ENCODE measurements at places on chromosomes 1 and 21.

- peak; percentile 92 for DNase-seq
Observed at GRCh38 chr1:39098546-39099250, 72.5 kb downstream of the NDUFS5 start.

- DNase-seq, result no peak
Observed at GRCh38 chr1:6392809-6393399, 663 bp downstream of the ACOT7 start.

DNA sequence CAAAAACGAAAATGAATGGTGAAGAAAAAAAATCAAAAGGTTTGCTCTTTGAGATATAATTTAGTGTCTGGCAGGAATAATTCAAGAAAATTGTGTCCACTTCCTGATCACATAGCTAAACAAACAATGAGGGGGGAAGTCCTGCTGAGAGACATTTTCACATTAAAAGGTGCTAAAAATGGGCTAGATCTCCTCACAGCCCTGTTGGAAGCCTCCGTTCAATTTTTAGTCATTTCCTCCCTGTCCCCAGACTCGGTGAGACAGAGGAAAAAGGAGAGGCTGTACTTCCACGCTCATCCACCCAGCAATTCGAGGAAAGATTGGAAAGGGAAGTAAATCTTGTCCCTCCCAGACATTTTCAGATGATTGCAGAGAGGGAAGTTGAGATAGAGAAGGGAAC is 103.7 kb downstream of the BARHL2 start:
- DNase-seq, result no peak

- no peak for DNase-seq
Observed at GRCh38 chr1:154571964-154572288, 4.3 kb downstream of the CHRNB2 start.

- no peak for DNase-seq
Observed at GRCh38 chr1:16006552-16007485, 2.8 kb downstream of the SRARP start.

GRCh38 chr1:995665-996633 is 3.9 kb downstream of the HES4 start:
- no peak for DNase-seq

- no peak for DNase-seq
Observed at GRCh38 chr1:213492161-213493041, 441.4 kb downstream of the RPS6KC1 start.

GRCh38 chr1:61921435-61921834 is 179.2 kb downstream of the PATJ start:
- DNase-seq, result no peak

- no peak for DNase-seq
Observed at GRCh38 chr1:154735061-154735803, 127.2 kb upstream of the ADAR start.

DNA sequence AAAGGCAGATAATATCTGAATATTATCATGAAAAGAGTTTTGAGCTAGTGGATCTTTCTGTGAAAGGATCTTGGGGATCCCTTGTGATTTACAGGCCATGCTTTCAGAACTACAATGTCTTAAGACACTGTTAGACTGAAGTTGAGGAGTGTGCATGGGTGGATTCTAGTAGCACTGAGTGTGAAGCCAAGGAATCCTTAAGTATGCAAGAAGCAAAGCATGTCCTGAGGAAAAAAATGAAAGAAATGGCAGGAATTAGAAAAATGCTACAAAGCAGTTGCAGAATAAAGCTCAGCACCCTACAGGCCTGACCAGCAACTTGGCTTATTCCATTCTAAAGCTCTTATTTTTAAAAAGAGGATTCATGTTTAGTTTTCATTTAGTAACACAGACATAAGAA is 11.9 kb downstream of the STX6 start:
- no peak for DNase-seq

DNA sequence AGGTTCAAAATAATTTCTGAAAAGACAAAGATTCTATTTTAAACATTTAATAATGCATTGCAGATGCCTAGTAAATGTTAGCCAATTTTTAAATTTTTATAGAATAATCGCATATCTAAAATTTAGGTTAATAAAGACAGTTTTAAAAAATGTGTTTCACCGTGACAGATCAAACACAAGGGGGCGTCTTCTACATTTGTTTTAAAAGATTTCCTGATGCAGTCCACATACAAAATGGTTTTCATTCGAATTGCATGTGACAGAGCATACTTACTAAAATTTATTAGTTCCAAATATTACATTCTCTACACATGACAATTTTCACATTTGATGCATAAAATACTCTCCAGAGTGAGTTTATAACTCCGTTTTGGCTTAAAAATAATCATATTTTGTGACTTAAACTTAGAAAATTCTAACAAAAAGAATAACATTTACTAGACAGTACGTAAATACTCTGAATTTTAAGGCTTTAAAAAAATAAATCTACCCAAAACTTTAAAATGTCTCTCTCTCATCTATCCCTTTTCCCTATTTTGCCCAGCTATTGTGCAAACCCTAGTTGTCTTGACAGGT is 75.5 kb downstream of the ADAMTS1 start:
- peak; percentile 24 for DNase-seq

GRCh38 chr1:47838562-47839432 is 158.4 kb downstream of the TRABD2B start:
- DNase-seq, result no peak

GRCh38 chr1:67532452-67533216 is 102.4 kb upstream of the SERBP1 start:
- peak; percentile 74 for DNase-seq

DNA sequence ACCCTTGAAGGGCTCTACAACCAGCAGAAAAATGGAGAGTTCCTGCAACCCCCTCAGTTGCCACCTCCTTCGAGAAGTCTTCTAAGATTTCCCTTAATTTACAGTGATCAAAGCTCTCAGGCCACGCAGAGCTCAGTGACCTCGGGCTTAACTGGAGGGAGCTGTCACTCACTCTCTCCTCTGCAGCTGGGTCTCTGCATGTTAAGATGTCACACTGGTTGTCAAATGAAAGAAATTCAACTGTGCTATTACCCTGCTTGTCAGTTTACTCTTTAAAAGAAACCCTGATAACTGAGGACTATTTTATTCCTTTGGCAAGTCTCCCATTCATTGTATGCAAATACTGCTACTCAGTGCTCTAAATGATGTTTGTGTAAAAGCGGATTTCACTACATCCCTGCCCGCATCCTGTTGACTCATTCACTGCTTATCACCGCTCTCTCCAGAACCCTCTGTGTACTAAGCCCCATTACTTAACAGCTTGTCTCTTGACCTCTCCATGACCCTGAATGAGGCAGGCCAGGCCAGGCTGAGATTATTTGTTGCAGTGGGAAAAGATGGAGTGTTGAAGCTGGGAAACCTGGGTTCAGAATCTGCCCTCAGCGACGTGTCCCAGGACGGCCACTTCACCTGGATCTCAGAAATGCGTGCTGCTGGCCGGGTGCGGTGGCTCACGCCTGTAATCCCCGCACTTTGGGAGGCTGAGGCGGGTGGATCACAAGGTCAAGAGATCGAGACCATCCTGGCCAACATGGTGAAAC is 13.7 kb downstream of the DHRS3 start:
- peak; percentile 34 for DNase-seq

GRCh38 chr1:221575605-221576004 is 166.3 kb downstream of the DUSP10 start:
- no peak for DNase-seq

- no peak for DNase-seq
Observed at GRCh38 chr1:228403231-228403631, 3.4 kb downstream of the TRIM11 start.

DNA sequence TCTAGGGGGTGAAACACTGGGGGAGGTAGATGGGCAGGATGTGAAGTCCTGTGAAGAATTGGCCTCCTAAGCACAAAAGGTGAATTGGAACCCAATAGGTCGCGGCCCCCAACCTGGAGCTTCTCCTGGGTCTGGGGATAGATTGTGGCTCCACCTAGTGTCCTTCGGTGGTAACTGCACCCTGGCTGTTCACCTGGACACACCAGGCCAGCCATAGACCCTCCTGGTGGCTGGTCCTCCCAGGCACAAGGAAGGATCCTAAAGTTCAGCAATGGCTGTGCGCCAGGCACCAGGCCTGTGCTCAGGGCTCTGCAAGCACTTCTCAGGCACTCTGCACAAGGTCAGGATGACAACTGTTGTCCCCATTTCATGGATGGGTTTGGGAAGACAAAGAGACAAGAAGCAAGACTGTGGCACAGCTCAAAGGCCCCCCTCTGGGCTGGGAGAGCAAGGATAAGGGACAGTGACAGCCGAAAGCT is 13.5 kb downstream of the ESPN start:
- peak; percentile 63 for DNase-seq

- DNase-seq, result peak; percentile 70
Observed at GRCh38 chr1:28877132-28877781, 37.1 kb upstream of the EPB41 start.

GRCh38 chr1:74395571-74395970 is 116.8 kb downstream of the LRRC53 start:
- no peak for DNase-seq

GRCh38 chr1:17233675-17234320 is 15.1 kb upstream of the PADI3 start:
- no peak for DNase-seq

DNA sequence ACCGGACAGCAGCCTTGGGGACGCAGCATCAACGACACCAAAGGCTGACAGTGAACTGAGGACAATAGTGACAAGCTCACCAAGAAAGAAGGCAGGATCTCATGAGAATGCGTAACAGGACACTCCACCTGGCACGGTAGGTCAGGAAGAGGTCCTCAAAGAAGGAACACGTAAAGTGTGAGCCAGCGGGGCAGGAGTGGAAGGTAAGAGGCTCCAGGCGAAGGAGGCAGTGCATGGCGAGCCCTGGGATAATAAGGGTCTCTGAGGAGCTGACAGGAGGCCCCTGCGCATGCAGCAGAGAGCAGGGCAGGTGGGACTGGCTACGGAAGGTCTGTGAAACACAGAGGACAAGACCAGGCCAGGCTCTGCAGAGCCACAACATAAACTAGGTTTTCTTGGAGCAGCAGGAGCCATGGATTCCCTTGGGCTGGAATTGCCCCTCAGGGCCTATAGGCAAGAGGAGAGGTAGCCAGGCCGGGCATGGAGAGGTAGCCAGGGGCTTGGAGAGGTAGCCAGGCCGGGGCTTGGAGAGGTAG is 8.2 kb downstream of the LSS start:
- DNase-seq, result no peak

DNA sequence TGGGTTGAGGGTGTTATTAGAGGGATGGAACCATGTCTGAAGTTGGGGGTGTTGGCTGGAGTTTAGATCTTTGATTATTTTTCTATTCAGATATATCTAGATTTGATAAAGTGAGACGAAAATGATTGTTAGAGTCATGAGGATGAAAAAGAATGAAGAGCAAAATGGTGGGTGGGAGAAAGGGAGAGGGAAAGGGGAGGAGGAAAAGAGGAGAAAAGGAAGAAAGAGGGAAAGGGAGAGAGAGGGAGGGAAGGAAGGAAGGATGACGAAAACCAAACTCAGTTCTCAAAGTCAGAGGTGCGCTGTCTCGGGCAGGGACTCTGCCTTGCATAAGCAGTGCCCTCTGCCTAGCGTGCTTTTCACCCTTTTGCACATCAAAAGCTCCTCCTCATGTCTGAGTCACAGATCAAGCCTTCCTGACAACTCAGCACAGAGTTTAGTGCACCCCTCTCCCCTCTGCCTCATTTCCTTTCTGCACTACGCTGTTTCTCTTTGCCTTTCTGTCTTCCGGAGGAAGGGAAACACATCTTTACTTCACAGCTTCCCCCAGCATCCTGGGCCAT is 225.8 kb upstream of the PROX1 start:
- DNase-seq, result no peak

- no peak for DNase-seq
Observed at GRCh38 chr1:218273762-218274479, 11.2 kb upstream of the RRP15 start.

- DNase-seq, result no peak
Observed at GRCh38 chr1:153487707-153488106, 27.3 kb upstream of the S100A7 start.

- no peak for DNase-seq
Observed at GRCh38 chr1:174652569-174653280, 205.0 kb downstream of the GPR52 start.

GRCh38 chr1:21707891-21708290 is 38.7 kb upstream of the RAP1GAP start:
- DNase-seq, result no peak

DNA sequence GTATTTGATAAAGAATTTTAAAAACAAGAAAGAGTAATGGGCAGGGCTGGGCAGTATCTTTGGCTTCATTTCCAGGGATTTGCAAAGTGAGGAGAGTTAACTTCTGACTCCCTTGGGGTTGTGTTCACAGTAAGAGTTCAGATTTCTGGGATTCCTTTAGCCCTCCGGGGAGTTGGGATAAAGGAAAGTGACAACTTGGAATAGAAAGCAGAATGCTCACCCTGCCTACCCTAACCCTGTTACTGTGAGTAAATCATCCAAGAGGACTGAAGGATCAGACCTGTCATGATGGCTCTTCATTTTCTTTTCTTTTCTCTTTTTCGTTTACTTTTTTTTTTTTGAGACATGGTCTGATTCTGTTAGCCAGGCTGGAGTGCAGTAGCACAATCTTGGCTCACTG is 76.1 kb downstream of the CACHD1 start:
- no peak for DNase-seq

DNA sequence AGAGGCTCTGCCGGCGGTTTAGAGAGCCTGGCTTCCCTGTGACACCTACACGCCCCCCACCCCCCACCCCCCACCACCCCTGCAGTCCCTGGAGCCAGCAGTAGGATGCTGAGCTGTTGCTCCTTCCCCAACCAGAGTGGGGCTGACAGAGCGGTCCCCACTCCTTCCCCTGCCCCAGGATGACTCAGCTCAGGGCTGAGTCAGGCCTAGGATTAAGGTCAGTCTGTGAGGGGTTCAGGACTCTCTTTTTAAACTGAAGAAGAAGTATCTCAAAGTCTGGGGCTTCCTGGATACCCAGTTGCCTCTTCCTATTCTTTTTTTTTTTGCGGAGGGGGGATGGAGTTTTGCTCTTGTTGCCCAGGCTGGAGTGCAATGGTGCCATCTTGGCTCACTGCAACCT is 19.1 kb downstream of the DMBX1 start:
- no peak for DNase-seq

- DNase-seq, result no peak
Observed at GRCh38 chr1:212922016-212922415, 28.3 kb upstream of the VASH2 start.

- DNase-seq, result no peak
Observed at GRCh38 chr1:110118636-110119396, 6.6 kb downstream of the UBL4B start.

DNA sequence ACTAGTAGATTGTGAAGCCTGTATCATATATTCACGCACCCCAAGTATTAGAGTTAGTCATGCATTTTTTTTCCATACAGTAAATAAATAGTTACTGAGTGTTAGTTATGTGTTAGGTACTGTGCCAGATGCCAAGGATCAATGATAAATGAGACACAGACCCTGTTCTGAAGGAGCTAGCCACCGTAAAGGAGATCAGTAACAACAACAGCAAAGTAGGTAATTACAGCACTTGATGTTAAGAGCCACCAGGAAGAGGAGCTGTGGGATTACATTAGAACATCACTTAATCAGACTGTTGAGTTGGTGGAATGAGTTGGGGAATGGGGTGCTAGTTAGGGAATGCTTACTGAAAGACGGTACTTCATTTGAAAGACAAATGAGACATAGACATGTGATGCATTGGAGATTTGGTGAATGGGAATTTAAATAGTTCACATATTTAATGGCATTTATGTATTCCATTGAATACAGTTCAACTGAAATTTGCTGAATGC is 21.0 kb downstream of the PRKAA2 start:
- DNase-seq, result no peak

All from SK-N-DZ (cell line).